ENCODE measurements at places on chromosomes 16 and 17.

DNA sequence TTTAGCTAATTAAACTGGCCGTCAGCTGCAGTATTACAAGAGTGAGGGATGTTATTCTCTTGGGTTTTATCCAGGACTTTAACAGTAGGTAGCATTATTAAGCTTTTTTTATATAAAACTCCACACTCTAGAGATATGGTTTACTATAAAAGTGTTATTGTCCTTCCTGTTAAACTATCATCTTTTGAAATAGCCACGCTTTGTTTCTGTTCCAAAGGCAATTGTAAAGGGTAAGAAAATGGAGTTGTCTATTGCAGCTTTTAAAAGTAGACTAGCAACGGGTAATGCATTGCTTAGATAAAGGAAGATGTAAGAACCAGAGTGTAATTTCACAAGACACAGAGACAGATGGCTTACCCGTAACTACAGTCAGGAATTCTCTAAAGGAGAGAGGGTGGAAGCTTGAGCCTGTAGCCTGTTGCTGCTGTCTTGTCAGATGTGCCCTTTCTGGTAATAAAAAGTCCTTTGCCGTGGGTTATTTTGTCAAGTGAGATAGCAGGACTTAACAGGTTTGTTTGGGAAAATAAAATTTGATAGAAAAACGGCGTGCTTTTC lies 56.4 kb downstream of the WWOX start:
- DNase-seq: no peak

DNA sequence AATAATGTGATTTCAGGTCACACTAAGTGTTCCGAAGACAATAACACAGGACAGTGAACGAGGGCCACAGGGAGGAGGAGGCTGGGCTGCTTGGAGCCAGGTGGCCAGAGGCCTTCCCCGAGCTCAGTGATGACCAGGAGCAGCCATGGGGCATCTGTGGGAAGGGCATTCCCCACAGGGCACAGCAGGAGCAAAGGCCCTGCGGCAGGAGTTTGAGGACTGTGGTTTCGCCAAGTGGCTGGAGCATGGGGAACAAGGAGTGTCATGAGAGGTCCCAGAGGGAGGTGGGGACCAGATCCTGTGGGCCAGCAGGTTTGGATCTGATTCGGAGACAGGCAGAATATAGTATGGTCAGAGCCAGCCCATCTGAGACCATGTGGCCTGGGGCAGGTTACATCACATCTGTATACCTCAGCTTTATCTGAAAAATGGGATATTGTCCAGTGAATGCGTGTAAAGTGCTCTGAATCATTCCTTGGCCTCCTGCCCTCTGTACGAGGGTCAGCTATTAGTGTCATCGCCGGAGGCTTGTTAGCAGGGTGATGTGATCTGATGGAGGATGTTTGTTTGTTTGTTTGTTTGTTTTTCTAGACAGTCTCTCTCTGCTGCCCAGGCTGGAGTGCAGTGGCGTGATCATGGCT lies 176.8 kb downstream of the KATNIP start:
- no peak for DNase-seq

- no peak for DNase-seq
Observed at GRCh38 chr17:43945074-43945829, 3.0 kb upstream of the PPY start.

GRCh38 chr17:57603978-57604377 lies 141.1 kb downstream of the CCDC182 start:
- no peak for DNase-seq

DNA sequence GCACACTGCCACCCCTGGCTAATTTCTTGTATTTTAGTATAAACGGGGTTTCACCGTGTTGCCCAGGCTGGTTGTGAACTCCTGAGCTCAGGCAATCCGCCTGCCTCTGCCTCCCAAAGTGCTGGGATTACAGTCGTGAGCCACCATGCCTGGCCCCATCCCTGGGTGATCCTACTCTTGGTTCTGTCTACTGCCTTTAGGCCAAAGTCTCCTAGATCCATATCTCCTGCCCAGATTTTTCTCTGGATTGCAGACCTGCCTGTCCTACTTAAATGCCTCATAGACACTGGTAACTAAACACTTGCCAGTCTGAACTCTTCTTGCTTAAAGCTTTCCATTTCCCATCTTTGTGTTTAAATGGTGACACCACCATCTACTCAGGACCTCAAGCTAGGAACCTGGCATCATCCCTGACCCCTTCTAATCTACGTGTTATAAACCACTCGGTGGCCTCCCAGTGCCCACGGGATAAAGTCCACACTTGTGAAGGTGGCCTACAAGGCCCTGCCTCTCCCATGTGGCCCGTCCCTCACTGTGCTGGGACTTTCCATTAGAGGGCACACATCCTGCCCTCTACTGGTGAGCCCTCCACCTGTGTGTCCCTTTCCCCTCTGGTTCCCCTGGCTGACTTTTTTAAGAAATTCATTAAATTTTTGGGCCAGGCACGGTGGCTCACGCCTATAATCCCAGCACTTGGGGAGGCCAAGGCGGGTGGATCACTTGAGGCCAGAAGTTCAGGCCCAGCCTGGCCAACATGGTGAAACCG lies 51.1 kb downstream of the USP43 start:
- DNase-seq: no peak

GRCh38 chr17:52158450-52159042 lies at the start of gene CA10:
CA10 (minus strand) TSS chr17:52158714.
- no peak for DNase-seq

DNA sequence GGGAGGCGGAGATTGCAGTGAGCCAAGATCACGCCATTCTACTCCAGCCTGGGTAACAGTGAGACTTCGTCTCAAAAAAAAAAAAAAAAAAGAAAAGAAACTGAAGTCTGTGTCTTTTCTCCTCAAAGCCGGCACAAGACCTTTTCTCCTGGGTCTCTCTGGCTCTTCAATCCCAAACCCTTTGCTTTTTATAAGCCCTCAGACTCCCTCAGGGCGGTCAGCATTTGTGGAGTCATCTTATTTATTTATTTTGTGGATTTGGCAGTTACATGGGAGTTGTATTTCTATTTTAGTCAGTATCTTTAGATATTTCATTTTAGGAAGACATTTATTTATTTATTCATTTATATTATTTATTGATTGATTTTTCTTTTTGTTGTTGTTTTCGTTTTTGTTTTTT lies 57.7 kb upstream of the MAP3K14 start:
- DNase-seq: no peak

DNA sequence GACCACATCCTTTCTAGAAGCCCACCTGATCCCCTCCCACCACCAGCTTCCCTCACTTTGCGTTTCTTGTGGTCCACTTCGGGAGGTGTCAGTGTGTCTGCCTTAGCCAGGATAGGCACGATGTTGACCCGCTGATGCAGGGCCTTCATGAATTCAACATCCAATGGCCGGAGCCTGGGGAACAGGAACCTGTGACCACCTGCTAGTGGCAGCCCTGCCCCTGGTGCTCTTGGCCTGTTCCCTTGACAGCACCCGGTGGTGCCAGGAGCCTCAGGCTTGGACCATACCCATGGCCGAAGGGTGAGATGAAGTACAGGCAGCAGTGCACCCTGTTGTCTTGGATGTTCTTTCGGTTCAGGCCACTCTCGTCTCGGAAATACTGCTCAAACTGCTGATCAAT lies 7.2 kb upstream of the MTMR4 start:
- DNase-seq: no peak

GRCh38 chr16:30722443-30722842 lies 23.5 kb downstream of the SRCAP start:
- DNase-seq: no peak

DNA sequence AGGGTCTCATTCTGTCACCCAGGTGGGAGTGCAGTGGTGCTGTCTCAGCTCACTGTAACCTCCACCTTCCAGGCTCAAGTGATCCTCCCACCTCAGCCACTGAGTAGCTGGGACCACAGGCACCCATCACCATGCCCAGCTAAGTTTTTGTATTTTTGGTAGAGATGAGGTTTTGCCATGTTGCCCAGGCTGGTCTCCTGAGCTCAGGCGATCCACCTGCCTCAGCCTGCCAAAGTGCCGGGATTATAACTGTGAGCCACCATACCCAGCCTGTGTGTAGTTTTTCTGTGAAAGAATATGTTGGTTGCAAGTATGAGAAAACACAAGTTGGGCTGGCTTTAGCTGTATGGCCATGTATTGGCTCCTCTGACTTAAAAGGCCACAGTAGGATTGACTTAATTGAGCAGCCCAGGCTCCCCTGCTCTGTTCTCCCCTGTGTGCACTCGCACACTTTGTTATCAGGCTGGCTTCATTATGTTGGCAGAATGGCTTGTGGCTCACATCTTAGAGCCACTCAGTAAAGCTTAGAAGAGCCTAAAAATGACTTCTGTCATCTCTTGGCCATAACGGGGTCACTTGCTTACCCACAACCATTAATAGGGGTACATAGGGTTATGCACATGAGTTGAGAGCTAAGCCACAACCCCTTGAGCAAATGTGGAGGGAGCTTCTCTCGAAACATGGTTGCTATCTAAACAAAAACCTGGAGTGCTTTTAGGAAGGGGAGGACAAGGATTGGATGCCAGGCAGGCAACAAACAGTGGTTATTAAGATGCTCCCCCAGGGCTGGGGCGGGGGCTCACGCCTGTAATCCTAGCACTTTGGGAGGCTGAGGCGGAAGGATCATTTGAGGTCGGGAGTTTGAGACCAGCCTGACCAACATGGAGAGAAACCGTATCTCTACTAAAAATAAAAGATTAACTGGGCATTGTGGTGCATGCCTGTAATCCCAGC lies 6.1 kb downstream of the HAPSTR1 start:
- DNase-seq: no peak

DNA sequence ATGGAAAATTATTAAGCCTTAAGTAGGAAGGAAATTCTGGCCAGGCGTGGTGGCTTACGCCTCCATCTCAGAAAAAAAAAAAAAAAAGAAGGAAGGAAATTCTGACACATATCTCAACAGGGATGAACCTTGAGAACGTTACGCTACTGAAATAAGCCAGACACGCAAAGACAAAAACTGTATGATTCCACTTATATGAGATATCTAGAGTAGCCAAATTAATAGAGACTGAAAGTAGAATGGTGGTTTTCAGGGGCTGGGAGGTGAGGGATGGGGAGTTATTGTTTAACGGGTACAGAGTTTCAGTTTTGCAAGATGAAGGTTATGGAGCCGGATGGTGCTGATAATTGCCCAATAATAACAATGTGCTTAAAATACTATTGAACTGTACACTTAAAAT lies 16.2 kb upstream of the HNF1B start:
- no peak for DNase-seq

GRCh38 chr16:15609286-15609649 lies 33.7 kb downstream of the MARF1 start:
- DNase-seq: no peak

- no peak for DNase-seq
Observed at GRCh38 chr17:74402048-74402447, 29.8 kb upstream of the GPRC5C start.

DNA sequence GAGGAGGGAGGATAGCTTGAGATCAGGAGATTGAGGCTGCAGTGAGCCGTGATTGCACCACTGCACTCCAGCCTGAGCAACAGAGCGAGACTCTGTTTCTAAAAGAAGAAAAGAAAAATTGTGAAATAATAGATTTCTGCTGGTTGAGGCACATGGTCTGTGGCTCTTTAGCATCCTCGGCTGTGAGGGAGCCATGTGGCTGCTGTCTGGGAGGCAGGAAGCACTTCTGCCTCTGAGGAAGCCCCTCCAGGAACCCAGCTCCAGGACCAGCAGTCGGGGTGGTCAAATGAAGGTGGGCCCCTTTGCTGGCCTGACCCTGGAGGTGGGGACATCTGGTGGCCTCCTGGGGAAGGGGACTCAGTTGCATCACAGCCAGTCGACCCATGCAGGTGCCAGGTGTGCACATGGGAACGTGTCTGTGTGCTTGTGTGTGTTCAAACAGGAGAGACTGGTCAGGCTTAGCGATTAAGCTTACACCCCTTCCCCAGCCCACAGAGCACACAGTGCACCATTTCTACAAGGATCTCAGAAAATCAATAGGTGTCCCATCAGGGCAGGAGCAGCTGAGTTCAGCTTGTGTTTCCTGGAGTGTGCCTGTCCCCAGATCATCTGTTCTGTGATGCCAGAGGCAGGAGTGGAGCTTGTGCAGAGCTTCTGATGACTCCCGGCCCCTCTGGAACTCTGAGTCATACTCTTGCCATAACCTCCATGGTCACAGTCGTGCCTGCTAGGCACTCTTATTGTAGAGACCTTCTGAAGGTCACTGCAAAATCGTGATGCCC lies 24.3 kb upstream of the MGAT5B start:
- no peak for DNase-seq

DNA sequence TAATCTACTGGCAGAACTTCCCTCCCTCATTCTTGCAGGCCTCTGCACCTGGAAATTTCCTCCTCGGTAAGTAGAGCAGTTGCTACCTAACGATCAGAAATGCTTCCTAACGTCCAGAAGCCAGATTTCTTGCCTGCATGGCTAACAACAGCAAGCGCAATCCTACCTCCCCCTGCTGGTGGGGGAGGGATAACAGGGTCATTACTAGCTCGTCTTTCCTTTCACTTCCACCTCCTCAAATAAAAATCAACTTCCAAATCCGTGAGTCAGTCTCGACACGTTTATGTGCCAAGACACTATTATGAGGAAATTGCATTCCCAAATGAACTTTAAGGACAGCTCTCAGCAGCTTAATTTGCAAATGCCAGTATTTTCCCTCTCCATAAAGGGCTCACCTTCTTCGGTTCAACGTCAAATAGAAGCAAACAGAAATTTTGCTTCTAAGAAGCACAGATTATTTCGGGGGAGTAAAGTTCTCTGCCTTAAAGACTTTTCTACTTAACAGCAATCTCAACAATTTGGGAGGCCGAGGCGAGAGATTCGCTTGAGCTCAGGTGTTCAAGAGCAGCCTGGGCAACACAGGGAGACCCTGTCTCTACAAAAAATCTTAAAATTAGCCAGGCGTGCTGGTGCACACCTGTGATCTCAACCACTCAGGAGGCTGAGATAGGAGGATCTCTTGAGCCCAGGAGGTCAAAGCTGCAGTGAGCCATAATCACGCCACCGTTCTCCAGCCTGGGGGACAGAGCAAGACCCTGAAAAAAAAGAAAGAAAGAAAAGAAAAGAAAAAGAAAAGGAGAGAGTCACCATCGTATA lies 188.6 kb upstream of the PSMD7 start:
- no peak for DNase-seq

DNA sequence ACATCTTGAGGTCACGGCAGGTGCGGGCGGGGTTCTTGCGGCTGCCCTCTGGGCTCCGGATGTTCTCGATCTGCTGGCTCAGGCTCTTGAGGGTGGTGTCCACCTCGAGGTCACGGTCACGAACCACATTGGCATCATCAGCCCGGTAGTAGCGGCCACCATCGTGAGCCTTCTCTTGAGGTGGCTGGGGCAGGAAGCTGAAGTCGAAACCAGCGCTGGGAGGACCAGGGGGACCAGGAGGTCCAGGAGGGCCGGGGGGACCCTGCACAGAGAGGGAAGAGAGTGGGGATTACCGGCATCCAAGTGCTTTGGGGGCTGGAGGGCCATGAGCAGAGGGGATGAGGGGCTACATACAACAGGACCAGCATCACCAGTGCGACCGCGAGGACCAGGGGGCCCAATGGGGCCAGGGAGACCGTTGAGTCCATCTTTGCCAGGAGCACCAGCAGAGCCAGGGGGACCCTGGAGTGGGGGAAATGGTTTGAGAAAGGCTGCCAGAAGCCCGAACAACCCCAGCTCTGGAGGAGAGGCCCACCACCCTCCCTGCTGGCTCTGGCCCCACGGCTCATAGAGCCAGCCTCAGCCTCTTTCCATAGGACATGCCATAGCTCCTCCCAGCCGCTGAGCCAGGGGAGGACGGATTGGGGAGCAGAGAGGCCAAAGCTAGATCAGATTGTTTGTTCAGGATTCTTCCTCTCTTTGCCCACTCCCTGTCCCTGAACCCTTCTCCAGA lies 14.6 kb downstream of the COL1A1 start:
- DNase-seq: peak; percentile 84
